Fibroblast of skin of left biceps (primary cell): ENCODE measurements at places on chromosomes 1 and 21.

GRCh38 chr1:100646001-100646400 lies 73.5 kb upstream of the VCAM1 start:
- no peak for DNase-seq

GRCh38 chr1:204541626-204542025 lies 25.4 kb downstream of the MDM4 start:
- no peak for DNase-seq

- DNase-seq = no peak
These were observed at the start of gene FAM89A for GRCh38 chr1:231040019-231040799. Gene FAM89A (minus strand): TSS chr1:231040254. CDS start chr1:231040211, 43 bp downstream.

- DNase-seq = no peak
These were observed 122.5 kb downstream of the ELAVL4 start for GRCh38 chr1:50231209-50231608.

- DNase-seq = no peak
These were observed 2225.7 kb downstream of the NCAM2 start for GRCh38 chr21:23223882-23224281.

- no peak for DNase-seq
These were observed 20.6 kb upstream of the KIF26B start for GRCh38 chr1:245133995-245134715.

DNA sequence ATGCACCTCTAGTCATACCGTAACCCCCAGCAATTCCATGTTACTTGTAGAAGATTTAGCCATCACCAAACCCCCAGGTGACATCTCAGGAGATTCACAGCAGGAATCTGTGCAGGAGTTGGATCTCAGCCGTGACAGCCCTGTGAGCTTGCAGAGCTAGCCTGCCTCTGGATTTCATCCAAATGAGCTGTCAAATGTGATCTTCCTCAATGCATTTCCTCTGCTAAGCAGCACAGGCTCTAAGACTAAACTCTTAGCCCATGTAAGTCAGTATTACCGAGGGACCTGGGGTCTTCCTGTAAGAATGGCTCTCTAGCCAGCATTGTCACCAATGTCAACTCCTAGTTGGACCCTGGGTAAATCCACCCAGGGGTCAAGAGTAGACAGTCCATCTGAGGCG lies 41.7 kb downstream of the UMODL1 start:
- peak; percentile 28 for DNase-seq

- DNase-seq = no peak
These were observed 14.4 kb downstream of the CELSR2 start for GRCh38 chr1:109263597-109264378.

DNA sequence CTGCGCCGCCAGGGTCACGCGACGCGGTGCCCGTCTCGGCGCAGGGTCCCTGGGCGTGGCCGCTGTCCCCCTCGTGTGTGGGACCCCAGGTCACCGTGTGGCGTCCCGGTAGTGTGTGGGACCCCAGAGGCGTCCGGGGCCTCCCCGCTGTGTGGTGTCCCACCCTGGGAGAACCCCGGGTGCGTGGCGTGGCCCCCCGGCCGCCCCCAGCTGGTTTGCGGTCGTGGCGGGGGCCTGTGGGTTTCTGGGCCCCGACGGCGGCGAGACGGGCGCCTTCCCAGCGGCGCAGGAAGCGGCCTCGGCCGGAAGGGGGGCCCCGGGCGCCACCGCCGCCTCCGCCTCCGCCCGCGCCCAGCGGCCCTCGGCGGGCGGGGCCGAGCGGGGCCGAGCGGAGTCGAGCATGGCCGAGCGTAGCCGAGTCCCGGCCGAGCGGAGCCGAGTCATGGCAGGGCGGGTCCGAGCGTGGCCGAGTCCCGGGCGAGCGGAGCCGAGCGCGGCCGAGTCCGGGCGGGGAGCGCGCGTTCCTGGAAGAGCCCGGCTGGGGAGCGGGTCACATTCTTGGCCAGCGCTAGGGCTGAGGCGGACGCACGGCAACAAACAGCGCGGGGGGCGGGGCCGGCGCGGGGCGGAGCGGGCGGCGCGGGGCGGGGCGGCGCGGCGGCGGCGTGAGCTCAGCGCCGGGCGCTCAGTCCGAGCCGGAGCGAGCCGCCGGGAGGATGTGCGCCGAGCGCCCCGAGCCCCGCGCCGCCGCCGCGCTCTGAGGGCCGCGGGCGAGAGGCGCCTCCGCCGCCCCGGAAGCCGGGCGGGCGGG lies 568 bp upstream of the SKI start:
- DNase-seq = peak; percentile 93

DNA sequence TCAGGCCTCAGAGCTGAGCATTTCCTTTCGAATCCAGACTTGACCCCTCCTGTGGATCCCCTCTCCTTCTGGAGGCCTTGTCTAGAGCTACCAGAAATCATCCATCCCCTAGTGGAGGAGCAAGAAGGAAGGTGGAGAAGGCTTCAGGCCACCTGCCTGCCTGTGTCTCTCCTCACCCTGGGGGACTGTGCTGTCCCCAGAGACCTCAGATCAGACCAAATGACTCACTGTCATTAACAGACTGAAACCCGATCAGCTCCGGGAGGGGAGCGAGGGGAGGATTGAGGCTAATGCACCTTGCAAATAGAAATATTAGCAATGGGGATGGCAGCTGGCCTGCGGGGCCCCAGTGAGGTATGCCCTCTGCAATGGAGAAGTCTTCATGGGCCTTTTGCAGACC lies 2.1 kb downstream of the MYBPH start:
- DNase-seq = no peak

DNA sequence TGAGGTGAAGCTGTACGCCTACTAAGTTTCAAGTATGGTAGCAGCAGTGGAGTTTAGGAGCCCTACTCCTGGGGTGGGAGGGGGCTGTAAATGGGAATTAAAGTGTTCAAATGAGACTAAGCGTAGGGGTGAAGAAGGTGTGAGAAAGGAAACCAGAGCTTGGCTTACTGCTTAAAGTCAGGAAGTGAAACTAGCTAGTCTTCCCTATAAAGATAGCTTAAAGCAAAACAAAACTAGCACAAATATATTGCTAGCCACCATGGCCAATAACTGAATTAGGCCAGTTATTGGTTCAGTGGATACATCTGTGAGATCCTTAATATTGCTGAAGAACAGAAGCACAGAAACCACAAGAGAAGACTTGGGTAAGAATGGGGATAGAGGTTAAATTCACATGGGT lies 492.2 kb upstream of the PKN2 start:
- DNase-seq = no peak

GRCh38 chr1:195721210-195721971 lies 886.8 kb downstream of the KCNT2 start:
- DNase-seq = no peak

DNA sequence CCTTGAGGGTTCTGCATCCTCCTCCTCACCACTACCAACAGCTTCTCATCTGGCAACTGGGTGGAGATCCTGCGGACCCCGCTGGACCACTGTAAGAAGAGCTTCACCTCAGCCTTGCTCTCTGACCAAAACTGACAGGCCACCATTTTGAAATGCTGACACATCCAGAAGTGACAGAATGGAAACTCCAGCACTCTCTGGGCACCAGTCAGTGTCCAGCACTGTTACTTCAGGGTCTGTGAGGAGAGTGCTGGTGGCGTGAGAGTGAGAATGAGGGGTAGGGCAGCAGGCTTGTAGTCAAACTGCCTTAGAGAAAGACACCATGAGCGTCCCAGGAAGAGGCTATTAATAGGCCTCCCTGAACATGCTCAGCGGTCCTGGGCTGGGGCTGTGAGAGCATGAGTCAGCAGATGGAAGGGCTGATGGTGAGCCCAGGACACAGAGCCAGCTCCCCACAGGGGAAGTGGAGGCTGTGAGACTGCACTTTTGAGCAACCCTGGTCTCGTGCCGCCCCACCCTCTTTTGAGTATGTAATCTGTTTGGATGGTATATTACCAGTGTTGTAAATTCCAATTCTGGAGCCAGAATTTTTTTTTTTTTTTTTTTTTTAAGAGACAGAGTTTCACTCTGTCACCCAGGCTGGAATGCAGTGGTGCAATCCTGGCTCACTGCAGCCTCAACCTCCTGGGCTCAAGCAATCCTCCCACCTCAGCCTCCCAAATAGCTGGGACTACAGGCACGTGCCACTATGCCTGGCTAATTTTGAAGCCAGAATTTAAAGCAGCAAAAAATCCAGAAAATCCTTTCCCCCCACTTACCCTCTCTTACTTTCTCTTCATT lies 34.4 kb upstream of the SLC30A1 start:
- DNase-seq = peak; percentile 77

GRCh38 chr1:150688763-150689162 lies 8.2 kb downstream of the GOLPH3L start:
- no peak for DNase-seq

DNA sequence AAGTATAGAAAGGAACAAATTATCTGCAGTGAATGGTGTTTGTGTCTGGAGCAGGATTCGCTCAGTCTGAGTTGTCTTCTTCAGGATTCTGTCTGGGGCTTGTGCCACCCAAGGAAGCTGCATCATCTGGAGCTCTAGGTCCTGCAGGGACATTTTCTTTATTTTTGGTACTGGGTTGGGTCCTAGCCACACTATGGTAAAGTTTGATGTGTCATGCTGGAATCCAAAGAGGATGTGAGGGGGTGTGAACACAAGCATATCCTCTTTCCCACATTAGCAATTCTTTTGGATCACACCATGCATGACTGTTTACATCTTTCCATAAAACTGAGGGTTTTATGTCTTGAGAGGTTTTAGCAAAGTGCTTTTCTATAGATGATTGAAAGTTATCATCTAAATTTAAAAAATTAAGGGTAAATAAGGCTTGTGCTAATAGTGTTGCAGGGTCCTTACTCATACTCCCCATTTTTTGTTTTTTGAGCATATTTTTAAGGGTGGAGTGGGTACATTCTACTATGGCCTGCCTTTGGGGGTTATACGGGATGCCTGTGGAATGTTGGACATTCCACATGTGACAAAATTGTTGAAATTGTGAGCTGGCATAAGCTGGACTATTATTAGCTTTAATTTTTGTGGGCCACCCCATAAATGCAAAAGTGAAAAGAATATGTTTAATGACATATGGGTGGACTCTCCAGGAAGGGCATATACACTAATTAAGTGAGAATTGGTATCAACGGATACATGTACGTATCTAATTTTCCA lies 152.0 kb upstream of the HMCN1 start:
- DNase-seq = no peak

DNA sequence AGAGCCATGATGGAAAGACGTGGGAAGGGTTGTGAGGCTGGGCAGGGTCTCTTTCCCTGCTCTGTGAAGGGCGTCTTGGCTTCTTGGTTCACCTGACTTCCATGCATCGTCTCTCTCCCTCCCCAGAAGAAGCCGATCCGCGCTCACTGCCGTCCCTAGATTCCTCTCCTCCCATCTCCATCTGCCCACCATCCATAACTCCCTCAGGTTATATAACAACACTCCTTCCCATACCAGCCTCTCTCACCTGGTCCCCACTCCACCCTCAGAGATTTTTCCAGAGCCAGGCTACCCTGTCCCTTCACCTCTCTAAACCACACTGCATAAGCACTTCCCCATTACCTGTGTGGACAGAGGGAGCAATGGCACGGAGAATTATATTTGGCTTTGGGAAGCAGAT lies 6.0 kb downstream of the KCND3 start:
- no peak for DNase-seq

GRCh38 chr1:204828352-204828850 lies 42.3 kb upstream of the NFASC start:
- DNase-seq = peak; percentile 22

DNA sequence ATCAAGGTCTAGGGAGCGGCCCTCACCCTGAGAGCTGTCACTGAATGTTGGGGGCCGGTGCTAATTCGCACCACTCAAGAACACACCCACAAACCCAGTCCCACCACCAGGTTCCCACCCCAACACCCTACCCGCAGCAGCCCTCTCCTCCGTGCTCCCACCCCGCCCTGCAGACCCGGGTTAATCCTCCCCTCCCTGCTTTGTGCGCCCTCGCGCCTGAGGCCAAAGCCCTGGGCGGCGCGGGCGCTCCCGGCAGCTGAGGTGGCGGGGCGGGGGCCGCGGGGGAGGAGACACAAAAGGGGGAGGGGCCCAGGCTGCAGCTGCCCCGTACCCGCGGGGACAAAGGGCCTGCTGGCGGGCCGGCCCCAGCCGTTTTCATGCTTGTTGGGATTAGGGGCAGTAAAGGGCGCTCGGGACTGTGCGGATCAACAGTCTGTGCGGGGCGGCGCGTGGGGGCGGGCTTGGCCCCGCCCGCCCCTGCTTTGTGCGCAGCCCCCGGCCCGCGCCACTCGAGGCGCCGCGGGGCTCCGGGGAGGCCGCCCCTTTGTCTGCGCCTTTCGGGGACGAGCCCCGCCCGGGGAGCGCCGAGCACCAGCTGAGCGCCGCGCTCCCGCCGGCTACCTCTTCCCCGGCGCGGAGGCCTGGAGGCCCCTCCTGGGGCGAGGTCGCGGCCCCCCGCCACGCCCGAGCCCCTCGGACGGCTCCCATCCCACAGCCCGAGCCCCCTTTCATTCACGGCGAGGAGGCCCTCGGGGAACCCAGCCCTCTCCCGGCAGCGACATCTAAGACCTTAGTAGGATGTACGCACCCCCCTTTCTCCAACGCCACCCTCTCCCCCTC lies 10.9 kb downstream of the C1orf216 start:
- no peak for DNase-seq

- DNase-seq = no peak
These were observed 22.2 kb downstream of the ACTL8 start for GRCh38 chr1:17777330-17777729.

DNA sequence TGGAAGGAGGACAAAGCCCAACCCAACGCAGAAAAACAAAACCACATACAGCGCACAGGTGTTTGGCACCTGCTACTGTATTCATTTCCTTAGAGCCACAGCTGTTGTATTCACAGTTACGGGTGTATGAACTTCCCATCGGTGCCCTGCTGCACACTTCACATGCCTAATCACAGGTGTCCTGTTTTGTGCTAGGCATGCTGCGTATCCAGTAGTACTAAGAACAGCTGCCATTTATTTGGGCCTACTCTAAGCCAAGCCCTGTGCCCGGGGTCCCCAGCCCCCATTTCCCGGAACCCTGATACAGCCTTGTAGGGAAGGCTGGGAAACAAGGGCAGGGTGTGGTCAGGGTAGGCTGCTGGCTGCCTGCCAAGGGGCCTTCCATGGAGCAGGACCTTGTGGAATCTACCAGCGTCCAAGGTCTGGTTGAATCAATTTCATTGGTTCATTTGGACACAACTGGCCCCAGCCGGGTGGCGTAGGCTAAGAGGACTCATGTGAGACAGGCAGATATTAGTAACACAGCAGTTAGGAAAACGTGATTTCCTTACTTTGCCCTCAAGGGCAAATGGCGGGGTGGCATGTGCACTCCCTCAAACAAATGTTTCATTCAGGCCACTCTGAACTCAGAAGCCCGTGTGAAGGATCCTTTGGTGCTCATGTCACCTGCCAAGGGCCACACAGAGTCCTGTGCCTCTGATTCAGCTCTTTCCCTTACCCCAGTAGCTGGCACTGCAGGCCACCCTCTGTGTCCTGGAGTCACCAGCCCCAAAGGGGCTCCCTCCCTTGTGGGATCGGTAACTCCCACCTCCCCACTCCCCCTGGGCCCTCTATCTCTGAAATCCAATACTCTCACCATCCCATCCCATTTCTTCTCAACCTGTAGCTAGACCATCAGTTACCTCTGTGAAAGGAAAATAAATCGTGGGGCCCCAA lies 986 bp upstream of the RNF186 start:
- no peak for DNase-seq

DNA sequence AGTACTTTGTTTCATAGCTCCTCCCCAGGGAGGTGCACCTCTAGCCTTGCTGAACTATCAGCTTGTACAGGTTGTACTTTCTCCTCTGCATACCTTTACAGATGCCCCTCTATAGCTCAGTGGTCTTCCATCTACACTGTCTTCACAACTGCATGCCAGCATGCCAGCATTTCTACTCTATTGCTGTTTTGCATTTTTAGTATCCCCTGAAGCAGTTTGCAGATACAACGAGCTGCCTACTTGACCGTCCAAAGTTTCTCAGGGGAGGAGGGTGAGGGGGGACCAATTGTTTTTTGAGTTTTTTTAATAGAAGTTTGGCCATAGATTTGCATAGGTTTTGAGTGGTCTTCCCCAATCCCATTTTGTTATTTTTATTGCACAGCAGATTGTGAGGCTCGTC lies 27.6 kb upstream of the CTH start:
- no peak for DNase-seq
